ENCODE measurements at places on chromosomes 6 and 20.

DNA sequence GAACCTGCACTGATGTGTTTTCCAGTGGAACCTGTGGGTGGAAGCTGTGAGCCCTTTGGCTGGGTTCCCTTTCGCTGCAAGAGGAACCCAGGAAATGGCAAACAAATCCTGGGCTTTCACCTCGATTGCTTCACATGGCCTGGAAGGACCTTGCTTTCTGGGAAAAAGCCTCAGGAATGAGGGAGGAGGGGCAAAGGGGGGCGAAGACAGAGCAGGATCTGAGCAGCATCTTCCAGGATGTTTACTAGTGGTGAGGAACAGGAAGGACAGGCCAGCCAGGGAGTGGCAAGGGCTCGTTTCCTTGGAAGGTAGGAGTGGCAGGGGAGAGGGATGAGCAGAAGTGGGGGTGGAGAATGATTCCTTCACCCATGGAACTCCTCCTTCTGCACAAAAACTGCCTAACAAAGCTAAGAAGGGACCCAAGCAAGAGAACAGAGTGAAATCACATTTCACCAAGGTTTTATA lies 5.9 kb downstream of the SLC2A10 start:
- DNase-seq: peak; percentile 82

DNA sequence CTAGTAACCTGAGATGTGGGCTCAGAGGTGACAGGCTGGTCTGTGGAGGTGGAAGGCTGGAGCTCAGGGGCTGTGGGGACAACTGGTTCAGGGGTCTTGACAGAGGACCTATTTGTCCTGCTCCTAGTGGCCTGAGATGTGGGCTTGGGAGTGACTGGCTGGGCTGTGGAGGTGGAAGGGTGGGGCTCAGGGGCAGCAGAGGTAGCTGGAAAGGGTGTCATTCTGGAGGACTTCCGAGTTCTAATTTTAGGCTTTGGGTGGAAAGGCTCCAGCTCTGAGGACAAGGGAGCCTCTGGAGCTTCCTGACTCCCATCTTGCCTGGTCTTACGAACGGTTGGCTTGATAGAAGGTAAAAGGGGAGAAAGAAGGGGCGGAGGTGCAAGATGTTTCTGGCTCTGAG lies 11.5 kb downstream of the MDC1 start:
- no peak for DNase-seq

DNA sequence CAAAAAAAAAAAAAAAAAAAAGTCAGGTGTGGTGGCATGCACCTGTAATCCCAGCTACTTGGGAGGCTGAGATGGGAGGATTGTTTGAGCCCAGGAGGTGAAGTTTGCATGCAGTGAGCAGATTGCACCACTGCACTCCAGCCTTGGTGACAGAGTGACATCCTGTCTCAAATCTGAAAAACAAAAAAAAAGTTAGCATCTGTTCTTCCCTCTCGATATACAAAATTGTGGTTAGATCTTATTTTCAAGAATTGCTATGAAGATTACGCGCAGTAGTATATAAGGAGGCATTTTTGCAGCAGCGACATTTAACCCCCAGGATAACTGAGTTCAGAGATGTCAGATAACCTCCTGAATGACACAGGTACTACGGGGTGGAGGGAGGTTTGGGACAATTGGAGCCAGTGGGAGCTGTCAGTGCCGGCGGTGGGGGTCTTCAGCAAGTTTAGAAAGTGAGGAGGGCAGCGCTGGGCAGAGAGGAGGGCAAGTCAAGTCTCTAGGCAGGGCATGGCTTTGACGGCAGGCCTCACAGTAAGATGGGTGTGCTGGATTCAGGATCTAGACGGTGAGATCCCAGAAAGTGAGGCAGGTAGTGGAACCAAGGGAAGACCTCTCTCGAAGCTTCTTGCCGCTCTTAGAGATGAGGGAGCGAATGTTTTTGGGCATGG lies 26.2 kb upstream of the MRPS18A start:
- no peak for DNase-seq

GRCh38 chr6:42335896-42336295 lies 115.8 kb downstream of the TRERF1 start:
- DNase-seq: no peak

DNA sequence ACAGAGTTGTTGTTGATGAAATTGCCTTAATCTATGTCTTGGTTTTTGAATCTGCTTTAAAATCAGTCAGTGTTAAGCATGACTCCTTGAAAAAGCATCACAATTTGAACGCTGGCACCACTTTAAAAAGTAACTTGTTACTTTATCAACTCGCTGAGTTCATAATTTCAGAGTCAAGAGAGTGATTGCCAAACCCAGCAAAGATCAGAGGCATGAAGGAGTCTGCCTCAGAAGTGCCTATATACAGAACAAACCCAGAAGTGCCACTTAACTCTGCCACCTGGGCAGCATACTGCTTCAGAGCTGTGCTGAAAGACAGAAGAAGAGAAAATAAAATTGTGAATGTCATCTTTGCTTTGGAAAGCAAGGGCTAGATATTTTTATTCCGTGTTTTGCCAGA lies 73.6 kb upstream of the HCRTR2 start:
- DNase-seq: no peak

GRCh38 chr20:37366743-37367142 lies 20.8 kb downstream of the SRC start:
- DNase-seq: no peak

DNA sequence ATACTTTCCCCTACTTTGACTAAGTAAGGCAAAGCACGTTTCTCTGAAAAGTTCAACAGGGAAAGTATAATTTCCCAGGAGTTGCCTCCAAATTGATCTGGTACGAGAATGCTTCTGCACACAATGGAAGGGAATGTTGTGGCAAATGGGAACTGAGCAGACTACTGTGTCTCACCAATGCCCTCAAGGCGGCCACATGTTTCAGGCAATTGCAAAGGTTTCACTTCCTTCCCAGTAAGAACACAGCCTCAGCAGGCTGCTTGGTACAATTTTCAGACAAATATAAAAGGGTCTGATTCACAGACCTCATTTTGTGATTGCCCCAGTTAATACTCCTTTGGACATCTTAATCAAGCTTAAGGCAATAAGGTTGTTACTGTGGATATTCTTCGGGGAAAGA lies 71.2 kb downstream of the KIAA0319 start:
- DNase-seq: no peak

GRCh38 chr6:163955756-163956155 lies 541.2 kb downstream of the QKI start:
- no peak for DNase-seq

DNA sequence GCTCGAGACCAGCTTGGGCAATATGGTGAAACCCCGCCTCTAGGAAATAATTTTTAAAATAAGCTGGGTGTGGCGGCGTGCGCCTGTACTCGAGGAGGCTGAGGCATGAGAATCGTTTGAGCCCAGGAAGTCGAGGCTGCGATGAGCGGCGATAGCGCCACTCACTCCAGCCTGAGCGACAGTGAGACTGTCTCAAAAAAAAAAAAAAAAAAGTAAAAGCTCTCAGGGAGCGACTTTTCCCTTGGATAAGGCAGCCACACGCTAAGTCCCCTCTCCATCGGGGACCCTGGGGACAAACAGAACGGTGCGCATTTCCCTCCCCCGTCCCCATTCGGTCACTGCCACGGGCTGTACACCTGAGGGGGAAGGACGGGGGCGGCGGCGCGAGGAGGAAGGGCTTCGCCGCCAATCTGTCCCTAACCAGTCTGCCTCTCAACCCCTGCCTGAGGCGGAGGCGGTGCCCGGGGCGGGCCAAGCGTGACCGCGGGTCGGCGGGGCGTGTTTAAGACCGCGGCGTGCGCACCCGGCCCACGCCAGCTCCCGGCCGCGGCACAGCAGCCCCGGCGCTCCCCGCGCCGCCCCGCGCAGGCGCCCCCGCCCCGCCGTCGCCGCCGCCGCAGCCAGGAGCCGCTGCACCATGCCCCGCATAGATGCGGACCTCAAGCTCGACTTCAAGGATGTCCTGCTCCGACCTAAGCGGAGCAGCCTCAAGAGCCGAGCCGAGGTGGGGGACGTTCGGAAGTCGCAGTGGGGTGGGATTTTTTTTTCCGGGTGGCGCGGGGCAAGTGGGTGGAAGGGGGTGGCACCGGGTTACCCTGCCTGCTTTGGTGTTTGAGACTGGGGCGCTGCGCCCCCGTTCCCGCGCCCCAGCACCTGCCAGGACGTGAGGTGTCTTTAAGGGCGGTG lies at the start of gene GMPR:
GMPR (plus strand) TSS at position 531 of the 906 bp plus-strand sequence; CDS start at position 638, 107 bp downstream.
- no peak for DNase-seq

- no peak for DNase-seq
These were observed 40.4 kb upstream of the POPDC3 start for GRCh38 chr6:105220186-105220585.

- DNase-seq: no peak
These were observed 403.4 kb downstream of the GJA1 start for GRCh38 chr6:121838842-121839241.

DNA sequence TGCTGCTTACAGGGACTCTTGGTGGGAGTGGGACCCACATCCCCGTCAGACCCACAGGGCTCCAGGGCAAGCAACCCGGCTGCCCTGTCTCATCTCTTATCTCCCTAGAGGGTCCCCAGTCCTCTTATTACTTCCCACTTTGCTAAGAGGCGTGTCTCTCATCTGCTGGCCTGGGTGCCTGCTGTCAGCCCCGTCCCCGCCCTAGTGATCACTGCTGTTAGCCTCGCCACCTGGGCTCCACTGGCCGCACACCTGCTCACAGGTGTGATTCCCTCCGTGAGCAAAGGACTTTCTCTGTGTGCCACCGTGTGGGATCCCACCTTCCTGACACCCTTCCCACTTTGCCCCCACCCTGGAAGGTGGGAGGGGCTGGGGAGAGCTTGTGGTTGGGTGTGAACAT lies 57.6 kb downstream of the TCP11 start:
- no peak for DNase-seq
